Endothelial cell (in vitro differentiated cells): ENCODE measurements at places on chromosomes 16 and 17. TPM values are rescaled to one million over a fixed set of nuclear protein-coding genes. Genes with fewer than 3 reads are reported as not detected.

Gene CIAPIN1
- total RNA-seq: 82.6 TPM

Gene TPSD1
- total RNA-seq: not detected

Gene C16orf89
- total RNA-seq: not detected

Gene DNAAF8
- total RNA-seq: 0.18 TPM

Gene BEAN1
- total RNA-seq: 0.49 TPM

Gene NPIPA7
- 5.8 TPM for total RNA-seq

Gene KRTAP4-3
- total RNA-seq: not detected

Gene RAB26
- 1.9 TPM for total RNA-seq

Gene KIF19
- 48.1 TPM for total RNA-seq

DNA sequence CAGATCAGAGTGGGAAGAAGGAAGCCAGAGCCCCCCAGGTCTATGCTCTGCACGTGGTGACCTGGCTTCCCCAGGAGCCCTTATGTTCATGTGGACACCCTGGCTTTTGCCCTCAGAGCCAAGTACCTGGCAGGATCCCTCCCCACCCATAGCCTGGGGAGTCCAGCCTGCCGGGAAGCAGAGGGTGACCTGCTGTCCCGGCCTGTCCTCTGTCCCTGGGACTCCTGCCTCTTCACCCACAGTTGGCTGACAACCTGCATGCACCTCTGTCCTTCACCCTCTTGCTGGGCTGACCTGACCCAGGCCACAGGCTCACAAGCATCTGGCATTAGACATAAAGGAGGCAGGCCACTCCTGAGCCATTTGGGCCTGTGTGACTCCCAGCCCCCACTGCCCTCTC lies 60.2 kb downstream of the SMPD3 start:
- DNase-seq: no peak

GRCh38 chr17:64345689-64346376 lies 44.8 kb downstream of the PECAM1 start:
- DNase-seq: peak; percentile 30

DNA sequence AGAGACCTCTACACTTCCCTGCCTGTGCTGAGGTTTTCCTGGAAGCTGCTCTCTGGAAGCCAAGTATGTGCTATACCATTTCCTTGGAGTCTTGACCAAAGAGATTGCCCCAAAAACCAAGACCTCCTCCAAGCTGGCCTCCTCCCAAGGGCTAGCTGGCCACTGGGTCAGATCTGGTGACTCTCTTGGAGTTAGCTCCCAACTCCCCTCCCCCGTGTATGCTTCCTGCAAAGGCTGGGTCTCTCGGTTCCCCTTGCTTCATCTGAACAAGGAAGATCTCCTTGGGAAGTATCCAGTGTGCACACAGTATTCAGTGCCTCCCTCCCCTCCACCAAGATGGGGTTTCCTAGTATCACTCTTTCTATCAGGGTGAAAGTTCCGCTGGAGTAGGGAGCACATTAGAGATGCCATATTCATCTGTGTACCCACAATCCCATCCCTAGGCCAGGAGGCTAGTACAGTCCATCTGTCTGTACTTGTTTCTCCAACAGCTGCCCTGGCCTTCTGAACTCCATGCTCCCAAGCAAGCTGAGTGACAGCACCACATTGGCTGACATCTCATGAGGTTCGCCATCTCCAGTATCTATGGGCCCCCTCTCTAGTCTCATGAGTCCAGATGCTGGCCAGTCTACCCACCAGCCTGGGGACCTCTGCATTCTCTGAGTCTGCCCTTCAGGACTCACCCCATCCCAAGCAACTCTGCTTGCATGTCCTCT lies 3.2 kb downstream of the GAS7 start:
- DNase-seq: no peak

DNA sequence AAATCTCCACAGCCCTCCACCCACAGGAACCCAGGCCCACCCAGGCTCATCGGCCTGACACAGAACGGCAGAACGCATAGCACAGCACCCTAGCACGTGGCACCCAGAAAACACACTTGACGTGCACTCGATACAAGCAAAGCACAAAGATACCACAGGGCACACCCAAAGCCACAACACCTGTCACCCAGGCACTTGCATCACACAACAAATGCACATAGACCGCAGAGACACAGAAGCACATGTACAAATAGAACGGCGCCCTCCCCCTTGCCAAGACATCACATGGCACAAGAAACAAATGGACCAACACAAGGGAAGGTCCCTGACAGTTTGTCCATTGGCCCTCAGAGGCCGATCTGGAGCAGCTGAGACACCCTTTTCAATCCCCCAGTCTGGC lies 147.7 kb upstream of the WSCD1 start:
- DNase-seq: no peak

DNA sequence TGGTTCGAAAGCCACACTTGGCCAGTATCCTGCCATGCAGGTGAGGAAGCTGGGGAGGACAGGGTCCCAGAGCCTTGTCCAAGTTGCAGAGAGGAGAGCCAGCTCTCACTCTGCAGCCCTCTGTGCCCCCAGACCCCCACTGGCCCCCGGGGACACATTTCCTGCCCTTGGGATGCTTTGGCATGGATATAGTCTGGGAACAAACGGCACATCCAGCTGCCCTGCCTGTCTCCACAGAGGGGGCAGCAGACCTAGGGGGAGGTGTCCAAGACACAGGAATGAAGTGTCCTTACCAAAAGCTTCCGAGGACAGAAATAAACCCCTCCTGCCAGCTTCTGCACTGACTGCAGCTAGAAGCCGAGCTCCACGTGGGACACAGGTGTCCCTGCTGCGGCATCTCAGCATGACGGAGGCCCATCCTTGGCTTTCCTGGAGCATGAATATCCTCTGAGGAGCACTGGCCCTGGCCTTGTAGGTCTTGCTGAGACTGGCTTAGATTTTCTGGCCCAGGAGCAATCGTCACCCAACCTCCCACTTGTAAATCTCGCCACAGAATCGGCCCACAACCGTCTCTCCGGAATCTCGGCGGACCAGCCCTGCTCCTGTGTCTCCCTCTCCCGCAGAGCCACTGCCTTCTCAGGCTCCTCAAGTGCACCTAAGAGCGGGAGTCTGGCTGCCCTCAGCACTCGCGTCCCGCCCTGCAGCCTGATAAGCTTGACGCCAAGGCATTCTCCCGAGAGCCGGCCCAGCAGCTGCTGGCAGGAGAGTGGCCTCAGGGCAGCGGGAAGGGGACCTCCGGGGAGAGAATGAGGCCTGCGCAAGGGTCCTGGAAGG lies 1.1 kb upstream of the CAPN15 start:
- DNase-seq: no peak

- DNase-seq: peak; percentile 35
Measured at GRCh38 chr16:22373662-22374310, 633 bp downstream of the CDR2 start.

DNA sequence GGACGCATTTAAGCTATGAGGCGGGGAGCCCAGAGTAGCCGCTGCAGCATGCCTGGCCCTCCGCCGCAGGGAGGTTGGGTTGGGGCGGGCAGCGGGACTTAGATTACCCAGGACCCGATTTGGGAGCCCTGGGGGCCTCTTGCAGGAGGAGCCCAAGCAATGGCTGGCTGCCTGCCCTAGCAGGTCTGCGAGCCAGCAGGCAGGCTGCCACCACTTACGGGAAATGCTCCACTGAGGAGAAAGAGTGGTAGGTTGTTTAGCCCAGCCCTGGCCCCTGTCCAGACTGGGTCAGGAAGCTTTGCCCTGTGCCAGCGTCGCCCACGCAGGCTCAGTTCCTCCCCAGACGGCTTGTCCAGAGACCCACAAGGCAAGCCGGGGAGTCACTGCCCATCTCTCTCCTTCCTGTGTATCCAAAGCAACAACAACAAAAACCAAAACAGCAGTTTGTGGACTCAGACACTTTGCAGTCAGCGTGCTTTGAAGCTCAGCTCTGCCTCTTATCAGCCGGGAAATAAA lies 10.3 kb upstream of the TVP23A start:
- no peak for DNase-seq

GRCh38 chr17:51372345-51373004 lies 112.1 kb downstream of the UTP18 start:
- DNase-seq: peak; percentile 19

DNA sequence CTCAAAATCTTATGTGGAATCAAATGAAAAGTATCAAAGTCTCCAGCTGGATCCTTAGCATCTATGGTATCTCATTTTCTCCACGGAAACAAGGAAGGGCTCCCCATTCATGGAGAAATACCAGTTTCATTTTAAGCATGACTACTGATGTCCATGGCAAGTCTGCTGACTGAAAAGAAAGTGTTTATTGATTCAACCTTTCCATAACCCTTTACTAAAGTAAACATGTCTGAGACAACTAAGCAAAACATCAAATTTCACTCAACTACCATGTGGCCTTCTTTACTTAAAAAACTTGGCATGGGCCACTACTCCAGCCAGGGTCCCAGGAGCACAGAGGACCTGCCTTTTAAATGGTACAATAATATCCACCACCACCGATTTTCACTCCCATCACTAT lies 928.0 kb upstream of the SOX9 start:
- DNase-seq: no peak

GRCh38 chr17:40063187-40063771 lies 514 bp downstream of the THRA start:
- DNase-seq: peak; percentile 40

- DNase-seq: no peak
Measured at GRCh38 chr16:20768121-20768520, 4.3 kb downstream of the ACSM3 start.

DNA sequence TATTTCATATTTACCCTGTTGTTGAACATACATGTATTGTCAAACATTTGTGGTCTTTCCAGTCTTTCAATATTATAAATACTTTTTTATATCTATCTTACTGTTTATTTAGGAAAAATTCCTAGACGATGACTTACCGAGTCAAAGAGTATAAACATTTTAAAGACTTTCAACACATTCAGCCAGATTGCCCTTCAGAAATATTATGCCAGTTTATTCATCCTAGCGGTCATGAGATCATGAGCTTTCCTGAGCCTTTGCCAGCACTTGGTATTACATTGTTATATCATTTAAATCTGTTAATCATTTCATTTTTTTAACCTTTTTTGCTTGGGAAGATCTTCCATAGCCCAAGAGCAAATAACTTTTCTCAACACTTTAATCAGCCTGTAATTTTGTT lies 197.4 kb downstream of the SPECC1 start:
- DNase-seq: no peak

- peak; percentile 40 for DNase-seq
Measured at GRCh38 chr17:2042390-2042847, 597 bp downstream of the OVCA2 start.

DNA sequence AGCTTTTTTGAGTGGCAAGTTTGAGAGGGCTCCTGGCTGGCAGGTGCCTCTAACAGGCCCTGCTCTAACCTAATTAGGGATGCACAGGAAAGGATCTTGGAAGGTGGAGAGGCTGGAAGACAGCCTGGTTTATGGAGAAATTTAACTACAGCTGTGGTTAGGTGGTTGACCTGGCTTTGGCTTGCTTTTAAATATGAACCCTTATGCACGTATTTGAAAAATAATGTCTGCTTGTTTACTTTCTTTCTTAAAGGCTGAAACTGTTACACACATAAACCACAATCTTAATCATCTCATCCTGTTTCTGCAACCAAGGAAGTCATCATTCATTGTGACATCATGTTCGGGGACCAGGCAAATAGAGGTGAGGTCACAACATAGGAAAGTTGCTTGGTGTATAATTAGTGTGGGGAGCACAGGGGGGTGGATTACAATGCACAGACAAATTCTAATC lies 23.1 kb upstream of the DHRS13 start:
- no peak for DNase-seq

DNA sequence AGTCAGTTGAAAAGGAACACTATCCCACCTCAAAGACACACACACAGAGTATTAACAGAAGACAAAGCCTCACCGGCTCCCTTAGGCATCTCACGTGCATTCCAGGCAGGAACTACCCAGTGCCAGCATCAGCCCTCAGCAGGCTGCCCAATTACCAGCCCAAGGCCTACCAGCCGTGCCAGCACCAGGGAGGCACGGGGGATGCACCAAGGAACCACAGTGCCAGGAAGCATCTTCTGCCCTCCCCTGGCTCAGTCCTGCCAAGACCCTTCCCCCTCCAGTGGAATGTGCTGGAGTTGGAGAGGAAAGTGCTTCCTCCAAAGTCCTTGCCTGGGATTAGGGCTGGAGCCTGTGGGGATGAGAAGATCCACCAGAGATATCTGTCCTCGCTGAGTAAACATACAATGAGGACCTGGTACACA lies 11.0 kb upstream of the KRT19 start:
- no peak for DNase-seq

DNA sequence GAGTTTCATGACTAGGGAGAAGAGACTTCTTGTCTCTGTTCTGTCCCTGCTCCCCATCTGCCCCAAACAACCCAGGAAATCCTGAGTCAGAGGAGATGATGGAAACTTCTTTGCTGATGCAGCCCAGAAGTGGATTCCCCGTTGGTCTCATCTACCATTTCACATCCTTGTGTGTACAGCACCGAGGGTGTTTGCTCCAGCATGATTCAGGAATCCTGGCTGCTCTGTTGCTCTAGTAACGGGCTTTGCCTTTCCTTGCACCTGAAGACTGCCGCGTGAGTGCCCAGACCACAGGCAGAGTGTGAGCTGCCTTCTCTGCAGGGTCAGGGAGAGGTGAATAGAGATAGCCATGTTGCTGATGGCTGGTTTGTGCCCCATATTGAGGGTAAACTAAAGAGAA lies 408.4 kb downstream of the CPPED1 start:
- DNase-seq: no peak

DNA sequence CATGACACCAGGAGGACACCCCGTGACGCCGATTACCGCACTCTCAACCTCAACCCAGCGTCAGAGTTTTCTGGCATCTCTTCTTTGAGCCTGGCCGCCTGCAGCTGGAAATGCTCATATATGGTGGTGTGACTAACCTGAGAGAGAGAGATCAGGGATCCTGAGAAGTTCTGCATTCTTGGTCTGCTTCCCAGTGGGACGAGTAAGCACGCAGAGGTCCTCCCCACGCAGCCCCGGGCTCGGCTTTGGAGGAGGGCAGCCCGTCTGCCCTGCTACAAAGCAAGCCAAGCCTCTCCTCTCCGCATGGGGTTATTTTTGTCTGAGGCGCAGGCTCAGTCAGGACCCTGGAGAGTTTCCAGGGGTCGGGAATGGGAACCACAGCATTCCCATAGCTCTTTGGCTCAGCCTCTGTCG lies 16.5 kb downstream of the CRISPLD2 start:
- DNase-seq: peak; percentile 41

DNA sequence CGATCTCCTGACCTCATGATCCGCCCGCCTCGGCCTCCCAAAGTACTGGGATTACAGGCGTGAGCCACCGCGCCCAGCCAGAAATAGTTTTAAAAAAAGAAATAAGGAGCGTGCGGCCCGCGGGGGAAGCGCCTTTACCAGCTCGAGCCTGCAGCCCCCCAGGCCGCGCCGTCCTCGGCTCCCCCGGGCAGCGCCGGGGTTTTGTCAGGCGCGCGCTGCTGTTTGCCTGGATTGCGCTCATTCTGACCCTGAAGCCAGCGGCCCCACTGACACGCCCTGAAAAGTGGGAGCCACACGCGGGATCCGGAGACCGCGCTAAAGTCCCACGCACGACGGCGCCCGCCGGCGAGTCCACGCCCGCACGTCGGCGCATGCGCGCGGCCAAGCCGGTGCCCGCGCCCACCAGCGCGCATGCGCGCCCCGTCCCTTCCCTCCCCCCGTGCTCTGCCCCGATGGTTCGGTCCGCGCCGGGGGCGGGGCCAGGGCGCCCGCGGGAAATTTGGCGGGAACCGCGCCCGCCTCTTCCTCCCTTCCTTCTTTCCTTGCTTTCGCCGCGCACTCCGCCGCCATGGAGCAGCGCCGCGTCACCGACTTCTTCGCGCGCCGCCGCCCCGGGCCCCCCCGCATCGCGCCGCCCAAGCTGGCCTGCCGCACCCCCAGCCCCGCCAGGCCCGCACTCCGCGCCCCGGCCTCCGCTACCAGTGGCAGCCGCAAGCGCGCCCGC lies at the start of gene CDT1:
Gene CDT1 (plus strand): TSS at position 526 of the 724 bp plus-strand sequence. CDS start 43 bp downstream, at position 569.
- DNase-seq: peak; percentile 86

- peak; percentile 46 for DNase-seq
Measured at GRCh38 chr16:86975445-86975844, 341.7 kb downstream of the C16orf95 start.

- no peak for DNase-seq
Measured at GRCh38 chr17:4490109-4490591, 8.5 kb upstream of the SPNS2 start.
